NCI-H1105 (cell line): ENCODE measurements at places on chromosomes 6 and 20.
A peak's percentile ranks its signal among the peaks of the same experiment; 100 is the strongest.

DNA sequence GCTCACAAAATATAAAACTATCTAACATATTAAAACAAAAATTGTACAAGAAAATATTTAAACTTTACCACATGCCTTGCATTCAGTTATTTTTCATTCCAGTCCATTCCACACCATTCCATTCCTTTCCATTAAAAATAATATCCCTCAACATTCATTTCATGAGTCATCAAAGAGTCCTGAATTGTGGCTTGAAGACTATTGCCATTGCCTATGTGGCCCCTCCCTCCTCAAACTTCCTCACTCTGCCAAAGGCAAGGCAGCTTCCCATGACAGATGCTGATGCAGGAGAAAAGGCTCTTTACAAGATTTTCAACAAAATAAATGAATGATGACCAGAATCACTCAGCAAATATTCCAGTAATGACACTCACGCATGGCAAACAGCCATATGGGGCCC lies 31.7 kb downstream of the IL20RA start:
- DNase-seq = no peak

DNA sequence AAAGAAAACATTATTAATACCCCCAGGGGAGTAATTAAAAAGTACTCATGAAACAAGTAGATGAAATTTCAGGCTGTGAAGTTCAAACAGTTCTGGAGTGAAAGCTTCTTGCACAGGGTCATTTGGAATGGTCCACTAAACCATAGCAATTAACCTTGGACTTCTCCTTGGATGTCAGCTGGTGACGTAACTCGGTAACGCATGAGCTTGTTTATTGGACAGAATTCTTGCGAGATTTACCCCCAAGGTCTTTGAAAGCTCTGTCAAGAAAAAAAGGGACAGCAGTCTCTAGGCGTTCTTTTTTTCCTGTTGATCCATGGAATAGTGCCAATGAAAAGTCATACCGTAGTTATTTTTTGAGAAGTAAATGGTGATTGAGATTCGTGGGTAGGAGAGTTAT lies 2.2 kb downstream of the CD83 start:
- no peak for DNase-seq

- DNase-seq = no peak
Observed at GRCh38 chr6:26575494-26575939, 21.2 kb upstream of the ABT1 start.

DNA sequence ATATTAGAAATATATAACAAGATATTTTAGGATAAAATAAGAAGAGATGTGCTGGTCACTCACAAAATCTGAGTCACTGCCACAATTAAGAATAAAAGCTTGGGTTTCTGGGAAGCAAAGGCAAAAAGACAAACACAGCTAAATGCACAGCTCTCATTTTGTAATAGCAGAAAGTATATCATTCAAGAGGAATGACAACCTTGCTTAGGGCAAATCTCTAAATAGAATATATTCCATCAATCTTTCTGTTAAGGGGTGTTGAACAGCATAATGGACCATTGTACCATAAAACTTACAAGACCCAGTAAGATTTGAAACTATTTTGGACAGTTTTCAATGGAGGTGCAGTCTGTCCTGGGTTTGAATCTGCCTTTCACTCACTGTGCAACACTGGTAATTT lies 464.9 kb upstream of the SOX4 start:
- no peak for DNase-seq

- DNase-seq = no peak
Observed at GRCh38 chr20:19935842-19936241, 81.3 kb upstream of the NAA20 start.

DNA sequence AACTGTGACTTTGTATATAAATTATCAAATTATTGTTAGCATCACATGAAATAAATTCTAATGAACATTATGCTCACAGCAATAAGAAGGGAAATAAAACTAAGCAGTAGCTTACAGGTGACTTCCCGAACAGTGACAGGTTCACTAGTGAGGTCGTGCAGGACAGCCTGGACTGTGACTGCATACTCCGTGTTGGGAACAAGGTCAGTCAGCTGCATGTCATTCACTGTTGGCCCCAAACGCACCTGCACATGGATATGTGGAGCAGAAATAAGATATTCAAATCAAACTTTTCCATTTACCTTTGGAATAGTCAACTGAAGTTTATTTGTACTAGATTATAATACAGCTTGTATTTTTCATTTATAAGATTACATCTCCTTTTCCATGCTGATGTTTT lies 60.6 kb downstream of the COL12A1 start:
- DNase-seq = no peak

DNA sequence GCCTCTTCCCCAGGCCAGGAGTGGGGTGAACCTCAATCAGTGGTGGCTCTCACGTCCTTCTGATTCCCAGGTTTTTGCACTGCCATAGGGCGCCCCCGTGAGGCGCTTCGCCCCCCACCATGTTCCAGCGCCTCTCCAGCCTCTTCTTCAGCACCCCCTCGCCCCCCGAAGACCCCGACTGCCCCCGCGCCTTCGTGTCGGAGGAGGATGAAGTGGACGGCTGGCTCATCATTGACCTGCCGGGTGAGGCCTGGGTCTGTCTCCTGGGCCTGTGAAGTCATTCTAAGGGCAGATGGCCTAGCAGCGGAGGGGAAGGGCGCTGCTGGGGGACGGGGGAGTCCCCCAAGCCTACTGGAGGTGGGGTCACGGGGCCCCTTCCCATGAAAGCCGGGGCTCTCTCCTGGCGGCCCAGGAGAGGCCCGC lies 4.5 kb downstream of the TP53INP2 start:
- DNase-seq = peak; percentile 38

DNA sequence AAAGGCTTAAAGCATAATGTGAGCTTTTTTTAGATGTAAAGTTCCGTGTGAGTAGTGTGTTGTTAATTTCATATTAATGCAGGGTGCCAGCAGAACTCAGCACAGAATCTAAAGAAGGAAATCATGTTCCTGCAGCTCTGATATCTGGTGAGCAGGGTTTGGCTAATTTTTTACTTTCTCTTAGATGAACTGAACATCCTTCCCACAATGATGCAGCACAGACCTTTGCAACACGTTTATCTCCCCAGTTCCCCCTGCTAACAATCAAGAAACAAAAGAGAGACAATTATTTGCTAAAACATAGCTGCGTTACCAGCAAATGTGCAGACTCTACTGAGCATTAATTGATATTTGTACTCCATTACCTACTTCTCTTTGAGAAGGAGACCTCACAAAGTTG lies 39.1 kb upstream of the ATXN1 start:
- DNase-seq = no peak

GRCh38 chr20:8766868-8767390 lies 302.0 kb upstream of the PLCB4 start:
- no peak for DNase-seq

- no peak for DNase-seq
Observed at GRCh38 chr6:3841711-3842565, 7.2 kb upstream of the FAM50B start.

- DNase-seq = no peak
Observed at GRCh38 chr6:72675396-72675795, 53.5 kb downstream of the KCNQ5 start.

DNA sequence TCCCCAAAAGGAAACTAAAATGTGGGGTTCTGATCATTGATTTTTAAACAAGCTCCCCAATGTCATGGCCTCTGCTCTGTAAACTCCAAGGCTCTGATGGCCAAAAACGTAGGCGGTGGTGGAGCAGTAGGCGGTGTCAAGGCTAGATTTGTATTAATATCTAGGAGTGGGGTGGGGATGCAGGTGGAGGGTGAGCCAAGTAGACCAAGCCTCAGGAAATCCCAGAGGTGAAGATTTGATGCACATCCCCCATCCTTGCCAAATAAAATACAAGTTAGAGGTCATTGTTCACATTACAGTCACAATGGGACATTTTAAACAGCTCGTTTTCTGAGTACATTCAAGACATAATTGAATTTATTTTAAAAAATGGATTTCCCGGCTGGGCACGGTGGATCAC lies 30.9 kb upstream of the TBC1D7 start:
- DNase-seq = no peak

- no peak for DNase-seq
Observed at GRCh38 chr6:5246141-5247097, 14.3 kb downstream of the LYRM4 start.

- DNase-seq = no peak
Observed at GRCh38 chr6:119834418-119834817, 484.9 kb upstream of the MAN1A1 start.

- no peak for DNase-seq
Observed at GRCh38 chr6:116994447-116994846, 117.4 kb downstream of the RFX6 start.

- DNase-seq = no peak
Observed at GRCh38 chr20:1848373-1848772, 46.8 kb upstream of the SIRPA start.

DNA sequence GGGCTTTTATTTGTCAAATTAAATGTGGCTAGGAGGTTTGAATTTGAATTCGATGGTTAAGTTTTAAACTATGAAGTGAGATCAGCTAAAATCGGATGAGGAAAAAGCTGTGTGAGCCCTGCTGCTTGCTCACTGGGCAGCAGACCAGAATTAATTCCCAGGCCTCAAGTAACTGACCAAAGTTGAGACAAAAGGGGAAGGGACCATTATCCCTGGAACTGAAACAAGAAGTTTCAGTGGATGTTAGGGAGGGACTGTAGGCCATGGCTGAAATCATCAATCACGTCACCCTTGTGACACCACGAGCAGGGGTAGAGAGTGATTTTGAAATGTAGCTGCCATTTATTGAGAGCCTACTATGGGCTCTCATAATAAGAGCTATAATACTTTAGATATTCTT lies 7.0 kb upstream of the PRSS35 start:
- no peak for DNase-seq

GRCh38 chr6:81561071-81561564 lies 191.4 kb downstream of the TENT5A start:
- DNase-seq = no peak

DNA sequence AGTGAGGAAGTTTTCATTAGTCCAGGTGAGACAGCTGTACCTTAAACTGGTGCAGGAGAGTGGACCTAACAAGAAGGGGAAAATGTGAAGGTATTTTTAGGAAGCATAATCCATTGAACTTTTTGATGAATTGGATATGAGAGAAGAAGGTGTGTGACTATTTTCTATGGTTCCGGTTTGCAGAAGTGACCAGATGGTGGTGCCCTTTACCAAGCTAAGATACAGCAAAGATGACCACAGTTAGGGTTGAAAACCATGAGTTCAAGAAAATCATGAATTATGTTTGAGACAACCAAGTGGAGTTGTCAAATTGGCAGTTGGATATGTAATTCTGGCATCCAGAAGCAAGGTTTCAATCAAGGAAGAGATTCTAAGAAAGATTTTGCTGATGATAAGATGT lies 61.9 kb upstream of the NRSN1 start:
- DNase-seq = no peak

- no peak for DNase-seq
Observed at GRCh38 chr20:42193119-42193518, 574.9 kb upstream of the CHD6 start.

- DNase-seq = no peak
Observed at GRCh38 chr20:56722042-56722441, 92.9 kb downstream of the TFAP2C start.

DNA sequence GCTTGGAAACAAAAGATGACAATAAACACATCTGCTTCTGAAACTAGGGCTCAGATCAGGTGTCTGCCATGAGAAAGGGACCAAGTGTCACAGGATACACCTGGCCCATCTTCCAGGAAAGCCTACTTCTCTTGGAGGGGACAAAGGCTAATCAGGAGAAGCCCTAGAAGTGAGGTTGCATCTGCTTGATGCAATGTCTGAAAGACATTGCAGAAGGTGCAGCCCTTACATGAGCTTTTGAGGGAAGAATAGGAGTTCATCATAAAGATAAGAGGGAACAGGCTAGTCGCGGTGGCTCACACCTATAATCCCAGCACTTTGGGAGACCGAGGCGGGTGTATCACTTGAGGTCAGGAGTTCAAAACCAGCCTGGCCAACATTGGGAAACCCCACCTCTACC lies 2.5 kb upstream of the BTN1A1 start:
- DNase-seq = no peak

DNA sequence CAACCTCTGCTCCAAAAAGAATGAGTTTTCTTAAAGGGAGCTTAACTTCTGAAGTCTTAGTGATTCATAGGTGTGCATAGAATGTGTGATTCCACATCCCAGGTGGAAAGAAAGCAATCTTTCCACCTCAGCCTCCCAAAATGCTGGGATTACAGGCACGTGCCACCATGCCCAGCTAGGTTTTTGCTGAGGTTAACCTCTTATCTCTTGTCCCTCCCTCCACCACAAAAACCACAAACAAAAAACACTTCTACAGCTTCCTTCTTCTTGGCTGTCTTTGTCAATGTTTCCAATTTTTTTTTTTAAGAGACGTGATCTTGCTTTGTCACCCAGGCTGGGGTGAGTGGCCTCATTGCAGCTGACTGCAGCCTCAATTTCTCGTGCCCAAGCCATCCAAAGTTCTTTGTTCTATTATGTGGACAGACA lies 8.1 kb upstream of the CSE1L start:
- DNase-seq = no peak

- no peak for DNase-seq
Observed at GRCh38 chr20:4469910-4470309, 251.8 kb upstream of the PRND start.

GRCh38 chr6:101539510-101540245 lies 146.2 kb downstream of the GRIK2 start:
- DNase-seq = no peak

GRCh38 chr6:158560836-158561320 lies 987 bp downstream of the TMEM181 start:
- DNase-seq = peak; percentile 19

- DNase-seq = no peak
Observed at GRCh38 chr20:11958855-11959254, 41.2 kb downstream of the BTBD3 start.

DNA sequence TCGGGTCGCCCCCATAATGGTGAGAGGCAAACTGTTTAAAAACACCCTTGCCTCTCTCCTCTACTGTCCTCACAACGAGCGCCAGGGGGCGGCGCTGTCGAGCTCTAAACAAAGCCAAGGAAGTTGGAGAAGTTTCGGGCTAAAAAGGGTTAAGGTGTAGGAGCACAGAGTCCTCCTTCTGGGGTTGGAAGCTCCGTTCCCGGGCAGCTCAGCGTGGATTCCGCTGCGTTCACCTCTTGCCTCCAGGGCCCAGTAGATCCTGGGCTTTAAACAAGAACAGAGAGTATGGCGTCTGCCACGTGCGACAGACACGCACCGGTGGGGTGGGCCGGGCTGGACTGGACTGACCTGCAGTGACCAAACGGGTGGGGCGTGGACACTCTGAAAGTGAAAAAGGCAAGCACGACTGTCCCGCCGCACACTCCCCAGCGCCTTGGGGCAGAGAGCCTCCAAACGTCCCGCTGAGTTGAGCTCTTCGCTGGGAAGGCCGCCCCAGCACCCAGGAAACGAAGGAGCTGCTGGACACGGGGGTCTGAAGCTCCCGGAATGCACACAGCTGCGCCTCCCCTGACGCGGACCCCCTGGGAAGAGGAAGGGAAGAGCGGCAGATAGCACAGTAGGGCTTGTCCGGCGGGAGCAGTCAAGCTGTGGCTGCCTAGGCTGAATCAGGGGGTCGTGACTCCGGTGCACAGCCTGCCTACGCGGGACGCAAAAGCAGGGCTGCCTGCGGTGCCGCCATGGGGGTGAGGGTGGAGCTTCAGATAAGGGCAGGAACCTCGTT lies 1.6 kb upstream of the THBD start:
- DNase-seq = no peak

- no peak for DNase-seq
Observed at GRCh38 chr20:17835240-17835933, 133.2 kb downstream of the SNX5 start.
